ENCODE measurements at places on chromosomes 2 and 18.

- no peak for DNase-seq
Observed at GRCh38 chr2:17101596-17101995, 416.6 kb downstream of the RAD51AP2 start.

GRCh38 chr2:231170055-231170454, 28.4 kb upstream of the ARMC9 start:
- DNase-seq = no peak

- no peak for DNase-seq
Observed at GRCh38 chr2:36462311-36462935, 106.8 kb downstream of the CRIM1 start.

- DNase-seq = peak; percentile 86
Observed at GRCh38 chr2:27095745-27096651, 9.4 kb downstream of the KHK start.

DNA sequence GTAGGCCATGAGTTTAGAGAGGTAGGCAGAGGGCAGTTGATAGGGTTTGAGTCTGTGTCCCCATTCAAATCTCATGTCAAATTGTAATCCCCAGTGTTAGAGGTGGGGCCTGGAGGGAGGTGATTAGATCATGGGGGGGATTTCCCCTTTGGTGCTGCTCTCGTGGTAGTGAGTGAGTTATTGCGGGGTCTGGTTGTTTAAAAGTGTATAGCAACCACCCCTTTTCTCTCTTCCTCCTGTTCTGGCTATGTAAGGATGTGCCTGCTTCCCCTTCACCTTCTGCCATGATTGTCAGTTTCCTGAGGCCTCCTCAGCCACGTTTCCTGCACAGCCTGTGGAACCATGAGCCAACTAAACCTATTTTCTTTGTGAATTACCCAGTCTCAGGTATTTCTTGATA, 25.5 kb downstream of the MARCHF4 start:
- DNase-seq = no peak

- DNase-seq = no peak
Observed at GRCh38 chr2:178114462-178114861, 2.2 kb downstream of the RBM45 start.

GRCh38 chr2:85083092-85083491, 50.1 kb upstream of the TCF7L1 start:
- DNase-seq = no peak

DNA sequence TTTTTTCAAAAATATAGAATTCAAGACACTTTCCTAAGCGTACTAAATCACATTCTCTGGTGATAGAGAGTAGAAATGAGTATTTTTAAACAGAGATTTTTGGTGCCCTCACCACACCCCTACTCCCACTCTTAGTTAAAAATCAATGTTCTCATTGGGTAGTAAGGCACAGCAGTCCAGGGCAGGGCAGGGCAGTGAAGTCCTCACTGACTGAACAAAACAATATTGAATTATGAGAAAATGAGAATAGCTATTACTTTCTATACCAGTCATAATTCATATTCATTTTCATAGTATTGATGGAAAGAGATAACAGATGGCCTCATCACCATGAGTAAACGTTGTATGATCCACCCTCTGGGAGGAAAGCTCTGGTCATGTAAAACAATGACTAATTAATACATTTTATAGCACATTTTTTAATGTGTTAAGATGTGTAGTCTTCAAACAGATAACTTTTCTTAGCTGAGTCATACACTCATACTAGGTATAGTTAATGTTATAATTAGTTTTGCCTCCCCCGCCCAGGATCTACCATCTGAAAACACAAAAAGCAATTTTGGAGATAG, 686.1 kb downstream of the KCNJ3 start:
- no peak for DNase-seq

GRCh38 chr2:212414767-212415211, 123.8 kb downstream of the ERBB4 start:
- no peak for DNase-seq

DNA sequence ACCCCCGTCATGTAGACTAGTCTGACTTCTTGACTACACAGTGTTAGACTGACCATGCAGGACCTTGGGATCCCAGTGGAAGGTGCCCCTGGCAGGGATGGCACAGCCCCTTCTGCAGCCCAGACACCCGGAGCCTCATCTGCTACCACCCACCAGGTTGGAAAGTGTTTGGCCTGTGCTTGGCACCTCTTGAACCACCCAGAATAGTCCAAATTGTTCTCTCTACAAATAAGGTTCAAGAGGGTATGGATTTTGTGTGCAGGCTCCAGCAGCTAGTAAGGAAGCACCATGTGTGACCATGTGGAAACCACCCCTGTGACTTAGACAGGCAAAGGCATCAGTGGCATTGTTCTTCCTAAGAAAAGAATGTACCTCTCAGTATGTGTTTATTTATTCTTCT, 18.4 kb downstream of the L3MBTL4 start:
- no peak for DNase-seq

- no peak for DNase-seq
Observed at GRCh38 chr2:46445556-46445955, 33.8 kb upstream of the TMEM247 start.

DNA sequence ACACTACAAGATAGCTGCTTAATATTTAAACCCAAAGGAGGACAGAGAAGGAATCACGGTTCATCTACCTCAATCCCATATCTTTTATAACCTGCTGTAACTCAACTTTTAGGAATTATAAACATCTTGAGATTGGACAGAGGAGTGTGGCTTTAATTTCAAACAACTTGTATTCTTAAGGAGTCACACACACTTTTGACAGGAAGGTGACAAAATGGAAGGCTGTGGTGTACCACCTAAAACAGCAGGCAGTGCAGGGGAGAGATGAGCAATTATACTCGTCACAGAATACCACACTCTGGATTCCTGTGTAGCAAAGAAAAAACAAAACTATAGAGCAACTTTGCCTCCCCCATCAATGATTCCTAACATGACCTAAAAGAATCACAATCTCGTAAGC, 194.8 kb downstream of the ZEB2 start:
- no peak for DNase-seq

GRCh38 chr2:70984576-70985282, 6.3 kb downstream of the ANKRD53 start:
- peak; percentile 82 for DNase-seq

DNA sequence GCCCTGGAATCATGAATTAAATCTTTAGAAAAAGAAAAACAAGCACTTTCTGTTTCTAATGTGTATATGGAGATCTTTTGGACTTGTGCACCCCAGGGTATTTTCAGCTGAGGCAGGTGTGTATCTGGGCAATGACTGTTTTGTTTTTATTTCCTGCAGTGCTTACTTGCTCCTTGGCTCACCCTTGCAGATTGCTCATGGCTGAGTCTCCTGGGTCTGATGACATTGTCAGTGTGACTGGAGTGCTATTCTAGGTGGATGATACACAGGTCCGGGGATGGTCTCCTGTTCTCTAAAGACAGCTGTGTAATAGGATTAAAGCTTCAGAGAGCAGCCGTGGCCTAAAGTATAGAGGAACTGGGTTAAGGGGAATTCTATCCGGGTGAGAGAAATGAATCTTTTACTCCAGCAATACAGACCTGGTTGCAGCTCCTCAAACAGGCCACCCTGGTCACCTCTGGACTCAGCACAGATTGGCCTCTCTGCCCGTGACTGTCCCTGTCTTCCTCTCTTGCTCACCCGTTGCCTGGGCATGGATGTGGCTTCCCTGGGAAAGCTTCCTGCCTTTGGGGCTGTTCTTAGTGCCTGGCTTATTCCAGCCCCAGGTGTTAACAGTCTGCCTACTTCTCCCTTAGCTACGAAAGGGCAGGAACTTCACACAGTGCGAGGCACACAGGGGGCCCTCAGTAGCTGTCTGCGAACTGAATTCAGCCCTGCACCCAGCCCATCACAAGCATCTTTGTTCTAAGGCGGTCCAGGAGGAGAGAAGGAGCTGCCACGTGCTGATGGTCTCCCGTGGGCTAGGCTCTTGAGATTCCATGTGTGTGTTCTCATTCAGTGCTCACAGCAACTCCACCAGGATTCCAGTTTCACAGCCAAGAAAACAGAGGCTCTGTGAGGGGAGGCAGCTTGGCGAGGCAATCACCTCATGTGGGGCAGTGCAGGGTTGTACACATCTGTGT, 84.3 kb downstream of the ACOXL start:
- DNase-seq = no peak

DNA sequence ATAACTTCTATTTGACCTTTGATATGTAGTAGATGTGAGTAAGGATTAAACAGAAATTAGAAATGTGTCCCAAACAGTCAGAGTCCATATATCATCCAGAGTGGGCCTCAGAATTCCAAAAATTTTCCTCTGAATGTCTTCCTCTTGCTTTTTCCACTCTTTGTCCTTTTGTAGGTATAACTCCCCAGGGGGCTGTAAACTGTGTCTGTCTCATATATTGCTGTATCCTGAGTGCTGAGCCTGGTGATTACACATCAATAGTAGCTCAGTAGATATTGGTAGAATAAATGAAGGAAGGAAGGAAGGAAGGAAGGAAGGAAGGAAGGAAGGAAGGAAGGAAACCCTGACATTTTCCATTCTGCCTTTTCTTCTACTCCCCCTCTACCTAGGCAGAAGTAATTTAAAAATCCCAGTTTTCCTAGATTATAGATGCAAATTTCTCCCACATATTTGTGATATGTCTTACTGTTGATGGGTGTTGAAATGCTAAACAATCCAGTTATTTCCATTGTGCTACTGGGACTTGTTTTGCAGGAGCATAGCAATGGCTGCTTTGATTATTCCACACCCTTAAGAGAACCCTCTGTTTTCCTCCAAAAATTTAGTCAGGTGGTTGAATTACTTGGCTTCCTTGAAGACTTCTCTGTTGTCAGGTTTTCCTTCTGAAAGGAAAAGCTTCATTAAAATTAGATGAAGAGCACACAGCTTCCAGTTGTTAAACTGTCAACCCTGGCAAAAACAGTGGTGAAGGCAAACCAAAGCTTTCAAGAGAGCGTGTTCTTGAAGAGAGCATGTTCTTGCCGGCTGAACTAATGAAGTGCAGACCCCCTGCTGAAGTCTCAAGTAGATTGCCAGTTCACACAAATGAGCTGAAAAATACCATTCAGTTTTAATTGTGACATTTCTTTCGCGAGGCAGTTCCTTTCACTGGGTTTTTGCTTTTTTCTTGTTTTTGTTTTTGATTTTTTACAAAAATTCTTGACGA, 147.8 kb downstream of the KCNE4 start:
- no peak for DNase-seq

DNA sequence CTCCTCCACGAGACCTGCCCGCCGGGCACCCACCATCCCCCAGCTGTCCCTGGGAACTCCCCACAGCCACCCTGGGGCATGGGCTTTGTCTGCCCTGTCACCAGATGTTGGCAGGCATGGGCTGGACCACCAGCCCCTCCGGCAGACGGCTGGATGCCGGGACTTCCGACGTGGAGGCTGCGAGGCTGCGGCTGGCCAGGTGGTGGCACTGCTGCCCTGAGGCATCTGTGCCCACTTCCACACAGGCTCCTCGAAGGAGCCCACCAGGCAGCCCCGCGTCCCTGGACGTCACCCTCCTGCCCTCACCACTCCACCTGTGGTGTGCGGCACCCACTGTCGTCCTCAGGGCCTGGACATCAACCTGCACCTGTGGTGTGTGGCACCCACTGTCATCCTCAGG, 319.9 kb upstream of the SALL3 start:
- no peak for DNase-seq

DNA sequence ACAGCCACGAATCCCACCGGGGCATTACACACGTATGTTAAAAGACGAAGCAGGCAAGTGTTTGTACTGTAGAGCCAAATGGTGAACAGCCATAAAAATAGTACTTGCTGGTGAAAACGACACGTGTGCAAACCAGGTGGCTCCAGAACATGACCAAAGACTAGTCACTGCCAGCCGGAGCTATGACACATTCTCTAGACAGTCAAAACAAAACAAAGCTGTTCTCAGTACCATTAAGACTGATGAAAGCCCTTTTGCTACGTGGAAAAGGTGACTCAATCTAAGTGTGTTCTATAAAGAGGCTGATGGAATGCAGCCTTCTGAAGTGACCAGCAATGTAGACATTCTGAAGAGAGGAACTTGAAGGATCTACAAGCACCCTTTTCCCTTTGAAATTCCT, 367.7 kb upstream of the NETO1 start:
- DNase-seq = no peak

DNA sequence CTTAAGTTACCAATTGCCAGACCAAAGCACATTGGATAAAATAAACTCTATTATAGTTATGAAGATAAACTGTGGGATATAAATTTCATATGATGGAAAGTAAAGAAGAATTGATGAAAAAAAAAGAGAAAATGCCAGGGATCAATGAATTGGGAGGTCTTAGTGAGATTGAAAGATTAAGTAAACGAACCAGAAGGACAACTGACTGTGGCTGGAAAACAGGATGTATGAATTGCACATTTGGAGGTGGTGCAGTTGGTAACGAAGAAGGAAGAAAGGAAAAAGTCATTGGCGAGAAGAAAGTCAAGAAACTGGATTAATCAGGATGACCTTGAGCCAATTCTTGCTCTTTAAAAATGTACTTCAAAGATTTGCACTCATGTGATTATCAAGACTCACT, 166.7 kb downstream of the NCK2 start:
- no peak for DNase-seq

GRCh38 chr2:83388804-83389203, 1070.3 kb downstream of the SUCLG1 start:
- DNase-seq = no peak

DNA sequence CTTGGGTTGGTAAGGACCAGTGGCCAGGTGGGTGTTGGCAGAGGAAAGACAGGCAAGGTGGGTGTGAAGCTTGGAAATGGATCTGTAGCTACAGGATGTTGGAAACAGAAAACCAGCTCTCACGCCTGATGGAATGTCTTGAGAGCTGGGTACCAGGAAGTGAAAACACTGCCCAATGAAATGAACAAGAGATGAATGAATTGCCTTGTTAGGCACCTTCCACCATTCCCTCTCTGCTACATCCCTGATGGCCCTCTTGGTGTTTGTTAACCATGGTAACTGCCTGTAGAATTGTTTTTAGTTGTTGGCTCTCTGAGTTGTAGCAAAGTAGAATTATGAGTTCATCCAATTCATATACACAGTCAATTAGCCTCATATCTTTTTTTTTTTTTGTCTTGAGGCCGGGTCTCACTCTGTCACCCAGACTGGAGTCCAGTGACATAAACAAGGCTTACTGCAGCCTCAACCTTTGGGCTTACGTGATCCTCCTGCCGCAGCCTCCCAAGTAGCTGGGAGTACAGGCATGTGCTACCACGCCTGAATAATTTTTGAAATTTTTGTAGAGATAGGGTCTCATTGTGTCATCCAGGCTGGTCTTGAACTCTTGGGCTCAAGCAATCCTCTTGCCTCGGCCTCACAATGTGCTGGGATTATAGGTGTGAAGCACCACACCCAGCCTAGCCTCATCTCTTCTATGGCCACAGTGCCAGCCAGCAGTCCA, 9.5 kb downstream of the KCMF1 start:
- no peak for DNase-seq

DNA sequence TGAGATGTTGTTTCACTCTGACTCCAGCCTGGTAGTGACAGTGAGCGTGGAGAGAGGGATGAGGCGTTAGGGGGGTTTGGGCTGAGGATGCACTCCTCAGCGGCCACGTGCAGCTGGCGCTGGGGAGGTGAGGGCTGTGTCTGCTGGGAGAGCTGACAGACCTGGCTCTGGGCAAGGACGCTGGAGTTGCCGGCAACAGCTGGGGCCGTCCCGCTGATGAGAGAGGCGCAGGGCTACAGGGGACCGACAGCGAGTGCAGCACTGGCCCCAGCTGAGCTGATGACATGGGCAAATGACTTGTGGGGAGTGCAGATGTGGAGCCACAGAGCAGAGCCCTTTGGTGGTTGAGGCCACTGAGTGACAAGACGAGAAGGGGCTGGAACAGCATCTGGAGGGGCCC, 38.4 kb downstream of the COA5 start:
- no peak for DNase-seq

- no peak for DNase-seq
Observed at GRCh38 chr18:57910817-57911216, 107.7 kb upstream of the ATP8B1 start.

Data from GM19239 (cell line).